ENCODE measurements at places on chromosomes 12 and 14. TPM values are rescaled to one million over a fixed set of nuclear protein-coding genes. Genes with fewer than 3 reads are reported as not detected.

TC2N gene
- under 0.01 TPM for total RNA-seq

UNC79 gene
- under 0.01 TPM for total RNA-seq

DEGS2 gene
- total RNA-seq, result not detected

NGB gene
- not detected for total RNA-seq

SPIC gene
- total RNA-seq, result not detected

TSPAN9 gene
- total RNA-seq, result 58.6 TPM

KCNH3 gene
- total RNA-seq, result under 0.01 TPM

ACRBP gene
- total RNA-seq, result 0.28 TPM

JDP2 gene
- 2.0 TPM for total RNA-seq

CIROP gene
- not detected for total RNA-seq

COCH gene
- 0.09 TPM for total RNA-seq

SSPN gene
- 0.27 TPM for total RNA-seq

AQP2 gene
- not detected for total RNA-seq

CPNE6 gene
- not detected for total RNA-seq

GALNT9 gene
- 0.36 TPM for total RNA-seq

LRP6 gene
- 35.4 TPM for total RNA-seq

PRPH gene
- total RNA-seq, result 0.19 TPM

FLRT2 gene
- total RNA-seq, result 34.4 TPM

LMO3 gene
- under 0.01 TPM for total RNA-seq

RPL10L gene
- total RNA-seq, result not detected

TRHDE gene
- not detected for total RNA-seq

VASH1 gene
- 101 TPM for total RNA-seq

COX8C gene
- total RNA-seq, result not detected

TAS2R31 gene
- 5.1 TPM for total RNA-seq

ZFHX2 gene
- total RNA-seq, result 0.27 TPM

CLIP1 gene
- total RNA-seq, result 39.3 TPM

PTPRQ gene
- total RNA-seq, result not detected

SNW1 gene
- total RNA-seq, result 54.8 TPM

RGS6 gene
- total RNA-seq, result not detected

PLEKHG3 gene
- 5.2 TPM for total RNA-seq

SPX gene
- 0.09 TPM for total RNA-seq

MGP gene
- 65.4 TPM for total RNA-seq

BHLHE41 gene
- total RNA-seq, result 0.09 TPM

SLC6A13 gene
- 0.09 TPM for total RNA-seq

AKAP3 gene
- 0.47 TPM for total RNA-seq

SMOC1 gene
- total RNA-seq, result under 0.01 TPM

POTEM gene
- not detected for total RNA-seq

All from endothelial cell of coronary artery (primary cell).